ENCODE measurements at places on chromosomes 2 and 18.
A peak's percentile ranks its signal among the peaks of the same experiment; 100 is the strongest.

- H3K4me3 ChIP-seq = peak overlapping the region; percentile 47
- peaks cover 51% of the 10 kb centered on the region for H3K4me1 ChIP-seq
- H3K36me3 ChIP-seq = peaks cover 27% of the 10 kb centered on the region
Measured at GRCh38 chr2:42342061-42342794, 18.8 kb downstream of the COX7A2L start.

DNA sequence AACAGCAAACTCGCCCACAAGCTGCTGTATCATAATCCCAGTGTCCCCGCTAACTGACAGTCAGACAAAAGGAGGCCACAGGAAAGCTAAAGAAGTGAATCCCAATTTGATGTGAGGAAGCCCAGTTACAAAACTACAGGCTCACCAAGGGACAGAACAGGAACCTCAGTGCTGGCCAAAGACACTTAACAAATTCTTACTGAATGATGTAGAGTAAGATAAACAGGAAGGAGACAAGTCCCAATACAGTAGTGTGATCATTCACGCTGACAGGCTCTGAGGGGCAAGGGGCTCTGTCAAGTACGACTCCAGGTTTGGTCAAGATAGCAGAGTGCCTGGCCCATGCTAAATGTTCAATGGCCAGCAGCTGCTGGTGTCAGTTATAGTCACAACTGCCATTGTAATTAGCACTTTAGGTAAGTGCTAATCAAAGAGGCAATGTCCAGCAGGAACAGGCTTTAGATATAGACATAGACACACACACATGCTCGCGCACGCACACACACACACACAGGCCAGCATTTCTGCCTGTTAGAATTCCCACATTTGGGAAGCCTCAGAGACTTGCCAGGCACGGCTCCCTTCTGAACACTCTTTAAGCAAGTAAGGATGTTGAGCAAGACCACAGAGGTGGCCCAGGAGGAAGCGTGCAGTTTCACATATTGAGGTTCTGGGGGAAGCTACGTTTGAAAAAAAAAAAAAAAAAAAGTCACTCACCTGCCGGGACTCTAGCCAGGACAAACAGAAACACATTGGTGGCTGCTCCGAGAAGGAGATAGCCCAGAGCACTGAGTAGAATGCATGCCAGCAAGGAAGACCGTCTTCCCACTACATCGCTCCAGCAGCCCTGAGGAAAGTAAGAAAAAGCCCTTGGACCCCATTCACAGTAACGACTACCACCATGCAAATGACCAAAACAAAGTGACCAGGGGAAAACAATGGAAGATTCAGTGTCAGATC is 35.4 kb upstream of the TMEM182 start:
- DNase-seq = no peak
- H3K4me1 ChIP-seq = peaks cover 3% of the 10 kb centered on the region
- peaks cover 32% of the 10 kb centered on the region for H3K36me3 ChIP-seq
- H3K27me3 ChIP-seq = no peaks in the 10 kb centered on the region
- H3K27ac ChIP-seq = no peak overlapping the region

DNA sequence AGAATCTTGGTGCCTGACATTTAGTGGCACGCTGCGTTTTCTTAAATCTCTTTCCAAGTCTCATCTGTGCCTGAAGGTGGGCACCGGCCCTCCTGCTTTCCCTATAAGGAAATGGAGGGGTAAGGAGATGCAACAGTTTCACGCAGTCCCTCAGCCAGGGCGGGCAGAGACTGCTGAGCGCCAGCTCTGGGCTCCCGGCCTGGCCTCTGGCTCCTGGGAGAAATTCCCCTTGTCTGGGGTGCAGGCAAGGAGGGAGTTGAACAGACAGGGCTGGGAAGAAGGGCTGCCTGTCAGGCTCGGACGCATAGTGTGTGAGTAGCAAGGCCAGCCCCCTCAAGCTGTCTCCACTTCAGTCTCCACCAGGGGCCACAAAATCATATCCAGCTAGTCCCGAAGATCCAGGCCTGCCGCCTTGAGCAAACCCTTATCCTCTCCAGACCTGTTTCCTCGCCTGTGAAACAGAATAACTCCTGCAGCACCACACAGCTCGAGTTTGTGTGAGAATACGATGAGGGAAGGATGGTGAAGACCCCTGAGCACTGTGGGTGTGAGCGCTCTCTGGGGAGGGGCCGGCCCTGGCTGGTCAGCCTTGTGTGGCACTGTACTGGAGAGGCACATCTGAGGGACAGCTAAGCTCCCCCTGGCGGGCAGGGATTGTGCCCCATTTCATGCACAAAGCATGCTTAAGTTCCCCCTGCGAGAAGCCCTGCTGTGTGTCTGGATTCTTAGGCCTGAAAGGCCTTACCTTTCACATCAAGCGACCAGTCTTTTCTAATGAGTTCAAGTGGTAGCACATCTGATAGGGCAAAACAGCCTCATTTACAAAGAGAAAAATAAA is 33.8 kb downstream of the SDC1 start:
- H3K36me3 ChIP-seq = no peaks in the 10 kb centered on the region
- DNase-seq = no peak
- no peaks in the 10 kb centered on the region for H3K27me3 ChIP-seq
- H3K27ac ChIP-seq = no peak overlapping the region
- peaks cover 4% of the 10 kb centered on the region for H3K4me1 ChIP-seq

GRCh38 chr2:7999683-8000476 is 682.0 kb upstream of the ID2 start:
- H3K36me3 ChIP-seq = no peaks in the 10 kb centered on the region
- H3K4me1 ChIP-seq = peaks cover 22% of the 10 kb centered on the region
- DNase-seq = no peak
- H3K27me3 ChIP-seq = peaks cover 5% of the 10 kb centered on the region

DNA sequence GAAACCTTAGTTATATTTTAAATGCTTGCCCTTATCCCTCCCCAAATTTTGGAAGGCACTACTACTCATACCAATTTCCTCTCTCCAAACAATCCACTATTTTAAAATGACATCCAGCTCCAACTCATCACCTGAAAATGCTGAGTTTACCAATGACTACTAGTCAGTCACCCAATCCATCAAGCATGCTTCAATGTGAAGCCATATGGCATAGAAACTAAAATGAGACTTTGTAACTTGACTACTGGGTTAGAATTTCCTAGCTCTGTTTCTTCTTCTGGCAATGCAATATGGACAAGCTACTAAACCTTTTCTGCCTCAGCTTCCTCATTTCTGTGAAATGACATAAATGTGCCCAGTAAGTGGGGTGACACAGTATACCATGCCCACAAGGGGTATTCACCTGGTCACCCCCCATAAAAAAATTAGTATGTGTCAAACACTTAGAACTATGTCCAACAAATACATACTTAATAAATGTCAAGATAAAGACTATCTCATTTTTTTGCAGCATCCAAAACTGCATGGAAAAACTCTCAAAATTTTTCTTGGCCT is 10.0 kb upstream of the STPG4 start:
- DNase-seq = no peak
- peak overlapping the region; percentile 39 for H3K27ac ChIP-seq
- peaks cover 37% of the 10 kb centered on the region for H3K36me3 ChIP-seq
- H3K4me1 ChIP-seq = peaks cover 55% of the 10 kb centered on the region

DNA sequence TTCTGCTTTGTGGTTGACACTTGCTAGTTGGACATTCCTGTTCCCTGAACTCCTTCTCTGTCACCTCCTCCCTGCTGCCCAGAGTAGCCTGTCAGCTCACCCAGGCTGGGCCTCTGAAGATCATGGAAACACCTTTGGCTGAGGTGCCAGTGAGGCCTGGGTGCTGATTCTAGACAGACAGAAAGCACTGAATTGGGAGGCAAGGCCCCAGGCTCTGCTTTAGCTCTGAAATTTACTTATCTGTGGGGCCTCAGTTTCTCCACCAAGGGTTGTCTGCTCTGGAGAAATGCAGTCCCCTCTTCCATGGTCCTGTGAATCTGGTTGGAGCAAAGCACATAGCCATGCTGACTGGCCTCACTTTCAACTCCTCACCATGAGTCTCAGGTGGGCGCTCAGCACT is 104.6 kb upstream of the SIX3 start:
- H3K27ac ChIP-seq = no peak overlapping the region
- peaks cover 4% of the 10 kb centered on the region for H3K36me3 ChIP-seq
- no peak overlapping the region for H3K4me3 ChIP-seq
- H3K27me3 ChIP-seq = peaks cover 35% of the 10 kb centered on the region
- DNase-seq = no peak

- H3K4me1 ChIP-seq = peaks cover 70% of the 10 kb centered on the region
- no peak overlapping the region for H3K27ac ChIP-seq
- no peaks in the 10 kb centered on the region for H3K27me3 ChIP-seq
Measured at GRCh38 chr2:223727562-223727961, 109.8 kb downstream of the AP1S3 start.

DNA sequence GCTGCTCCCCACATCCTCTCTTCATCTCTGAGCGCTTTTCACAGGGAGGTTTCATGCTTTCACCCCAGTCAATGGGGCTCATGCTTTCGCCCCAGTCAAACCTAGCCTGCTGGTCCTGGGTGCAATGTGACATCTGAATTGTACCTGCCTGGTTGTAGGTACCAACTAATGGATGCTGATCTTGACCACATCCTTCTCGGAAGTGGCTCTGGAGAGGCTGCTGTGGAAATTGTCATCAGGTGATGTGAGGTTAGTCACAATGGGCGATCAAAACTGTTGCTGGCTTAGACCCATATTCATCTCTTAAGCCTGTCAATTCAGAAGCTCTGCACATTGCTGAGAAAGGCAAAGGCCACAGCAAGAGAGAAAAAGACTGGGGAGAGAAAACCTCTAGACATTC is 32.7 kb upstream of the ALKAL2 start:
- DNase-seq = no peak
- H3K4me1 ChIP-seq = peaks cover 49% of the 10 kb centered on the region
- H3K27ac ChIP-seq = no peak overlapping the region
- H3K36me3 ChIP-seq = peaks cover 11% of the 10 kb centered on the region
- no peaks in the 10 kb centered on the region for H3K27me3 ChIP-seq
- no peak overlapping the region for H3K4me3 ChIP-seq

DNA sequence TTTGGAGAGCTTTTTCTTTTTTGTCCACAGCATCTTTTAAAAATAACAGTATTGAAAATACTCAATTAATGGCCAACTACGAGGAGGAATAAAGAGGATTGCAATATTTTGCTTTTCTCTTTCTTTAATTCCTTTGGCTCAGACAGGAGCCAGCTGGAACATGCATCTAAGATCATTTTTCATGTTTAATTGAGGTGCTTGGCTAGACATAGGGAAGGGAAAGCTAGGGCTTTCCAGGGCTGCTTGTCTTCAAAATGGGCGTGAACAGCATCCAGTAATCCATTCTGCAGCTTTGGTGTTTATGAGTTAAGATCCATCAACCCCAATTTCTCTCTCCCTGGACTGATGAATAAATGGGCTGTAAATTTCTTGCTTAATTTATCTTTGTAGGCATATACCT is 323.0 kb downstream of the PTPRM start:
- peaks cover 5% of the 10 kb centered on the region for H3K4me1 ChIP-seq
- no peak overlapping the region for H3K4me3 ChIP-seq
- H3K36me3 ChIP-seq = peaks cover 5% of the 10 kb centered on the region
- H3K27me3 ChIP-seq = no peaks in the 10 kb centered on the region

DNA sequence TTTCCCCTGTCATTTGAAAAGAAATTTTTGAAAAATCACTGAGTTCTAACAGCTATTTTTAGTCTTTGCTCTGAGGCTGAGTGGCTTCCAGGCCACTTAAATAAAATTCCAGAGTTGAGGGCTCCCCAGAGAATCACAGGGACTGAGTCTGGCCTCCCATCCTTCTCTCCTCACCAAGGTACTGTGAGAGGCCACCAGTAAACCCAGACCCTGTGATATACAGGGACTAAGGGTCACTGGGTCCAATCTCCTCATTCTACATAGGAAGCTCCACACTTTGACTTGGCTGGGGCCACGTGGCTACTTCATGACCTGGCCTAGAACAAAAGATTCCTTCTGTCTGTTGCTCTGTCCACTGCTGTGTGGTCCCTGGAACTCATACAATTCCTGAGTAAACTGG is 123.2 kb upstream of the CDCA7 start:
- peaks cover 24% of the 10 kb centered on the region for H3K36me3 ChIP-seq
- peak overlapping the region; percentile 9 for H3K27ac ChIP-seq
- no peaks in the 10 kb centered on the region for H3K27me3 ChIP-seq
- DNase-seq = no peak
- peaks cover 9% of the 10 kb centered on the region for H3K4me1 ChIP-seq

DNA sequence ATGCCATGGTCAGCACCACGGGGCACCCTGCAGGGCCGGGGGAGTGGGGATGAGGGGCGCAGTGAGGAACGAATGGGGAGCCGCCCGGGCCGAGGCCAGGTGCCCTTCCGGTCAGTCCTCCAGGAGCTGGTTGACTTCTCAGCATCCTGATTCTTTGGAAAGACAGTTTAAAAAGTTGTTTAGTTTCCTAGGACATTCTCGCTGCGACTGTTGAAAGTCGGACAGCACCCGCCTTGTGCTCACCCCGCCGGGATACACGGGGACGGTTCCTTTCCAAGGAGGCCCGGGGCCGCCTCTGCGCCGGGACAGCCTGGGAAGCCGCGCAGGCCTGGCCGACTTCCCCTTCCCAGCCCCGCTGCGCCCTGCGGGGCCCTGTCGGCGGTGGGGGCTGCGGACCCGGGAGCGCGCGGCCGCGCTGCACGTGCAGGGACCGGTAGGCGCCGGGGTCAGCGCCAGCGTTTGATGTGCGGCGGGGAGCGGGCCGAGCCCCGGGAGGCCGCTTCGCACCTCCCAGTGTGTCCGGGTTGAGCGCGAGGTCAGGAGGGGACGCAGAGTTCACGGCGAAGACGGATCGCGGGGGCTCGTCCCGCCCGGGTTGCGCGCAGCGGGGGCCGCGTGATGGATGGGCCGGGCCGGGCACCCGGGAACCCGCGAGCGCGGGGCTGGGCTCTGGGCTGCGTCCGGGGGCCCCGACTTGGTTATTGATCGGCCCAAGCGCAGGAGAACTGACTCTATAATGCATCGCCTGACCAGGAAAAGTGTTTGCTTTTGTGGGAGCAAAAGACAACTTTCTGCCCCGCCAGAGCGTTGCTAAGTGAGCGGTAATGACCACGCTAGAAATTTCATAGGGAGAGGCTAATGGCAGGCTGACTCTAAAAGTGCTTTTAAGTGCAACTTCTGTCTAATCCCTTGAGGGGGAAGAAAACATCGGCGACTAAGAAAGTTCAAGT is 28.0 kb upstream of the SMIM21 start:
- H3K27ac ChIP-seq = no peak overlapping the region
- H3K4me1 ChIP-seq = peaks cover 12% of the 10 kb centered on the region
- peak overlapping the region; percentile 64 for H3K4me3 ChIP-seq
- H3K36me3 ChIP-seq = no peaks in the 10 kb centered on the region
- no peaks in the 10 kb centered on the region for H3K27me3 ChIP-seq

GRCh38 chr2:127045792-127046501 is 61.0 kb downstream of the BIN1 start:
- H3K4me3 ChIP-seq = no peak overlapping the region
- peak; percentile 90 for DNase-seq
- H3K4me1 ChIP-seq = peaks cover 2% of the 10 kb centered on the region
- no peaks in the 10 kb centered on the region for H3K27me3 ChIP-seq

GRCh38 chr2:165016772-165017411 is 61.6 kb upstream of the SLC38A11 start:
- H3K27me3 ChIP-seq = peaks cover 5% of the 10 kb centered on the region
- no peaks in the 10 kb centered on the region for H3K4me1 ChIP-seq
- H3K4me3 ChIP-seq = no peak overlapping the region
- H3K27ac ChIP-seq = no peak overlapping the region
- DNase-seq = no peak

- H3K27me3 ChIP-seq = peaks cover 13% of the 10 kb centered on the region
- H3K4me3 ChIP-seq = no peak overlapping the region
- H3K36me3 ChIP-seq = no peaks in the 10 kb centered on the region
- no peaks in the 10 kb centered on the region for H3K4me1 ChIP-seq
Measured at GRCh38 chr18:32831781-32832180, 59.0 kb upstream of the KLHL14 start.

Data from chondrocyte (in vitro differentiated cells).